HCEC 1CT (cell line): ENCODE measurements at places on chromosomes 11 and 22.

GRCh38 chr11:92658733-92659132, 310.7 kb upstream of the MTNR1B start:
- no peak for DNase-seq

DNA sequence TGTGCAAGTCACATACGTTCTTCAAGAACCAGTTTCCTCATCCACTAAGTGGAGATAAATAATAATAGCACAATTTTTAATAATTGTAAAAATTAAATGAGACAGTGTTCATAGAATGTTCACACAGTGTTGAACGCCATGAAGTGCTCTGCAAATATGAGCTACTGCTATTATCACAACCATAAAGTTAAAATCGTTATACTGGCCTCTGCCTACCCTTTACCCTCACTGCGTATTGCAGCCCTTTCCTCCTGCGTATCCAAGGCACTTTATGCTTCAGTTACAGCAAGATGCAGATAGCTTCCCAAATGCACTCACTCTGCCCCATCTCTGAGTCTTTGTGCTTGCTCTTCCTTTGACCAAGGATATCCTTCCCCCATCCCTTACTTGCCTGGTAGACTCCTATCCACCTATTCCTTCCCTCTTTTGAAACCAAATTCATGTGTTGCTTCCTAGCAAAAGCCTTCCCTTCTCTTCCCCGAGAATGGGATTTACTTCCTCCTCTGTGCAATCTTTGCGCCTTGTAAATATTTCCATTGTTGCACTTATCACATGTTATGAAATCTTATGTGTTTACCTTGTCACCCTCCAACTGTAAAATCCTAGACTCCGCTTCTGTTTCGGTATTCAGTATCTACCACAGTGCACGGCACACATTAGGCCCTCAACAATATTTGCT, 196.9 kb downstream of the ADAMTS15 start:
- no peak for DNase-seq

DNA sequence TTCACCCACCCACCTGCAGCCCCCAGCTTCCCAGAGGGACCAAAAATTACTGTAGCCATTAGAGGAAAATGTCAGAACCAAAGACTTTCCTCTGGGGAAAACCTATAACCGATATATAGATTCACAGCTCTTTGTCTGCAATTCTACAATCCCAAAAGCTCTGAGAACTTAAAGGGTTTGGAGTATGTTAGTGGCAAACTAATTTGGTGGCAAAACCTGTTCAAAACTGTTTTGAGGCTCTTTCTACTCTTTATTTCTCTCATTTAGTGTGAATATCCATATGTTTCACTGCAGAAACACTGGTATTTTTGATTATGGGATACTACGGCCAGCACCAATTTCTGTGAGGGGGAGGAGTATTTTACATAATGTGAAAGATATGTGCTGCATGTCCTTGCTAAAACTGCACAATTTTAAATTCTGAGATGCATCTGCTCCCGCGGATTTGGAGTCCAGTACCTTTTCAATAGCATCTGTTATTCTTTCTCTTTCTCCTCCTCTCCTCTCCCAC, 87.5 kb upstream of the MTNR1B start:
- no peak for DNase-seq

GRCh38 chr11:79525257-79525656, 84.4 kb upstream of the TENM4 start:
- DNase-seq = no peak

DNA sequence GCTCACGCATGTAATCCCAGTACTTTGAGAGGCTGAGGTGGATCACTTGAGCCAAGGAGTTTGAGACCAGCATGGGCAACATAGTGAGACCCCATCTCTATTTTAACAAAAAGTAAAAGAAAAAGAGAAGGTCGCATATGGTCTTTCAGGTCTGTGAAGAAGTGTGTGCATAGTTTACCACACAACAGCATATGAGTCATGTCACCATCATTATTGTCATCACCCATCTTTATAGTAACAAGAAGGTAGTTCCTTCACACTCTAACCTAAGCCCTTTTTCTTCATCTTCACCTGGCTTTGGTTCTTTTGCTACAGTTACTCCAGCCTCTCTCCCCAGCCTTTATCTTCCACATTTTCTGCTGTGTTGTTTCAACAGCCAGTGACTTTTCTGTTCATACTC, 39.2 kb downstream of the PACS1 start:
- no peak for DNase-seq

DNA sequence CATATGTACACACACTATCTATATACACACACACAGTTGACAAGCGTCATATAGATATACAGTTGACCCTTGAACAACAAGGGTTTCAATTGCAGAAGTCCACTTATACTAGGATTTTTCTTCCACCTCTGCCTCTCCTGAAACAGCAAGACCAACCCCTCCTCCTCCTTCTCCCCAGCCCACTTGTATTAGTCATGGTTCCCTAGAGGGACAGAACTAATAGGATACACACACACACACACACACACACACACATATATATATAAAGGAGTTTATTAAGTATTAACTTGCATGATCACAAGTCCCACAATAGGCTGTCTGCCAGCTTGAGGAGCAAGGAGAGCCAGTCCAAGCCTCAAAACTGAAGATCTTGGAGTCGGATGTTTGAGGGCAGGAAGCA, 92.9 kb downstream of the DHCR7 start:
- no peak for DNase-seq

GRCh38 chr11:117255966-117256365, 23.5 kb downstream of the RNF214 start:
- no peak for DNase-seq

DNA sequence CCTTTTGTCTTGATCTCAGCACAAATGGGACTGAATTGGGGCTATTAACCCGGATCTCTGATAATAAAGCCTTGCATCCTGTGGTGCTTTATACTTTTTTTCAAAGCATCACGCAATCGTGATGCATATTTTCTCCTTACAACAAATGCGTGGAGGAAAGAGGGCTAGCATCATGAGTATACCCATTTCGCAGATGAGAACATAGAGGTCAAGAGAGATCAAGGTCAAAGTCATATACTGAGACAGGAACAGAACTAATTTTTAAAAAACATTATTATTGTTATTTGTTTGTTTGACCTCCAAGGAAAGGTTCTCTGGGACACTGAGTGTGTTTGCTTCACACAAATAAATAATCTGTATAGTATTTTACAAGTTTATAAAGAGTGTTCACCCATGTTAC, 191.2 kb downstream of the ST3GAL4 start:
- no peak for DNase-seq

- no peak for DNase-seq
Observed at GRCh38 chr11:61534025-61534932, 25.7 kb downstream of the LRRC10B start.

DNA sequence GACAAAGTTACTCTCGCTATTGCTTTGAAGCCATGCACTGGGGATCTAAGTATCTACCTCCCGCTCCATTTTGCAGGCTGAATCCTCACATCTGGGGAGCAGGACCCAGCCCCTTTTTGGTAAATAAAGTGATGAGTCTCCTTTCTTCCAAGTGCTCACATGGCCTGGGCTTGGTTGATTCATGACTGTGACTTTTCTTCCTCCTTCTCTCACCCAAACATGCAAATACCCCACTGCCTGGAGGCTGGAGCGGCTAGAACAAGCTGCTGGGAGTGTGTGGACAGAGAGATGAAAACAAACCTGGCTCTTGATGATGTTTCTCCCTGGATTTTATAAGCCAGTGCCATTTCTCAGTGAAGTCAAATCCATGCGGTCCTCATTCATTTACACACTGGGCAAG, 72.7 kb downstream of the TRIM29 start:
- DNase-seq = no peak

DNA sequence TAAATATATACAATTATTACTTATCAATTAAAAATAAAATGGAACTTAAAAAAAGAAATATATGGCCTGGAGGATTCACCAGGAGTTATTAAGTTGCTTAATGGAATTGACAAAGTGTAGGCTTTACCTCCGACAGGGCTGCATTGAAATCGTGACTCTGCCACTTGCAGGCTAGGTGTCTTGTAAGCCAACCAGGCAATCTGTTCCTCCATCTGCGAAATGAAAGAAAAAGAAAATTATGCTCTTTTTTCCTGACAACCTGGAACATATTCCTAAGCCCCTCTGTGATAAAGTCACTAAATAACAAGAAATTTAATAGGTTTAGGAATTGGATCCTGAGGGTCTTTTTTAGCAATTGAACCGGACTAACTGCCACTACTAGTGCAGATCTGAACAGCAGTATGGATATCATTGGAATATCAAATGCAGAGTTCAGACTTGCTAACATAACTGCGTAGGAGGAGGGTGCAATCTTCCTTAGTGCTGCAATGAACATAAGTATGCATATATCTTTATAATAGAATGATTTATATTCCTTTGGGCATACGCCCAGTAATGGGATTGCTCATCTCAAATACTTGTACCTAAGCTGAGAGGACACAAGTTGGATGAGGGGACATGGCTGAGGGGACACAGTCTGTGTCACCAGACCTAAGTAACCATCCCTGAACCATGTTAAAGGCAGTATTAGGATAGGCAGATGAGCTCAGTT, 42.5 kb upstream of the CEP126 start:
- no peak for DNase-seq

GRCh38 chr22:50117168-50117762, 27.5 kb downstream of the MOV10L1 start:
- DNase-seq = no peak

DNA sequence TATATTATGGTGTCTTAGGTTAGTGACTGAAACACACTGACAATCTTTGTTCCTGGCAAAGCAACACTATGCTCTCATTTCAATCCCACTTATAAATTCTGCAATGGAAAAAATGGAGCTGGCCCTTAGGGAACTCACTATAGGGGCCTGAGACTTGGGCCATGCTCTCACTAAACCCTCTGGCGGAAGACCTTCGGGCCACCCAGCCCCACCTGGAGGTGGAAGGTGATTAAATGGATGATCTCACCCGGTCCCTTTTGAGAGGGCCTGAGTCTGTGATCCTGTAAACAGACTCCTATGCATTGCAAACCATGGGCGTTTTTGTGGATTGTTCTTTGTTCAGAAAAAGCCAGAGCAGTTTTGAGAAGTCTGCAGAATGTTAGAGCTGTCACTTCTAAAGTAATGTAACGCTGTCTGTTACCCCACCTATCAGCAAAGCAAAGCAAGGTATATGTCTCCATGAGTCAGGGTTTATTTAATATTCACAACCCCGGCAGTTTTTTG, 17.0 kb upstream of the CDON start:
- DNase-seq = no peak

- no peak for DNase-seq
Observed at GRCh38 chr11:46264976-46265375, 12.5 kb upstream of the CREB3L1 start.

- DNase-seq = no peak
Observed at GRCh38 chr22:47593911-47594311, 831.5 kb downstream of the TBC1D22A start.

GRCh38 chr11:34427186-34427805, 11.4 kb upstream of the CAT start:
- peak; percentile 89 for DNase-seq

DNA sequence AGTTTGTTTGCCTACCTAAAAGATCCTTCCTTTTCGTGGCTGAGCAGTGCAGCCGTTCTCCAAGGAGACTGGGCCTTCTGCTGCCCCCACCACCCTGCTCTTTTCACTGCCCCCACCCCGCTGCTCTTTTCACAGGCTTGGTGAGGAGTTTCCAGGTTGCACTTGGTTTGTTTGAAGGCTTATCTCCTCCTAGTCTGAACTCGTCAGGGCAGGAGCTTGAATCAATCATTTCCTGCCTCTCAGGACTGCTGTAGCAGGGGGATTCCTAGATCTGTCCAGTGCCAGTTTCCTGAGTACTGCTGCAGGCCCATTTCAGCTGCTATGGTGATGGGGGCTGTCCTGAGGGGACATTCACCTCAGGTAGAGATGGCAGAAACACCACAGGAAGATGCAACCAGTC, 10.0 kb downstream of the MED15 start:
- no peak for DNase-seq

- peak; percentile 20 for DNase-seq
Observed at GRCh38 chr11:27290261-27291050, 72.6 kb downstream of the CCDC34 start.

GRCh38 chr11:282171-282570, 4.0 kb downstream of the NLRP6 start:
- DNase-seq = no peak

GRCh38 chr22:27895600-27895999, 23.5 kb downstream of the PITPNB start:
- DNase-seq = no peak

GRCh38 chr11:67656278-67656922, 5.9 kb upstream of the ACY3 start:
- no peak for DNase-seq

DNA sequence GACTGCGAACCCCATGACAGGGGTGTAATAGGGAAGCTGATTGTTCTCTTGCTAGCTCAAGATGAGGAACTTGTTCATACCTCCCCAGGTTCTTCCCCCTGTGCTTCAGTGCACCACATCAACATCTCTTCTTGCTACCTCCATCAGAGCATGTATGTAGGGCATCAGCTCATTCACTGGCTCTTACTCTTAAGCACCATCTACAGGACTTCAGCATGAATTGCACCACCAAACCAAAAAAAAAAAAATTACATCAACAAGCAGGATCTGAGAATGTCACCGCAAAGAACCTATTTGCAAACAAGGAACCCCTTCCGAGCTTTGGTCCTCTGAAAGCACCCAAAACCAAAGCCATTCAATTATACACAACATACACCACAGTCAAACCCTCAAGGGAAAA, 2226.5 kb upstream of the RAG2 start:
- DNase-seq = no peak

DNA sequence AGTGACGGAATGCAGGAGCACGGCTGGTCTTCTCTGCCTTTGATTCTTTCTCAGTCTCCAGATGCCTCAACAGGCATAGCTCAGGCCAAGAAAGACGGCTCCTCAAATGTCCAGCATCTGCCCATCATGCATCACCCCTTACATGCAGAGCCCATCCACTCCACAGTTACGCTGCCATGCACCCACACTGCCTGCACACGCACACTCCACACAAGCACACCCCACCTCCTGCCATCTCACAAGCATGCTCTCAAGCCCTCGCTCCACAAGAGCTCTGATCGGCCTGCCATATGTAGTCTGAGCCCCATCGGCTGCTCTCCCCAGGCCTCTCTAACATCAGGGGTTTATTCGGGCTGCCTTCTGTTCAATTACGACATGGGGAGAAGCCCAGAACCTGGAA, 18.8 kb downstream of the SCN4B start:
- no peak for DNase-seq
